ENCODE measurements at places on chromosomes 1 and 21.
A peak's percentile ranks its signal among the peaks of the same experiment; 100 is the strongest.

DNA sequence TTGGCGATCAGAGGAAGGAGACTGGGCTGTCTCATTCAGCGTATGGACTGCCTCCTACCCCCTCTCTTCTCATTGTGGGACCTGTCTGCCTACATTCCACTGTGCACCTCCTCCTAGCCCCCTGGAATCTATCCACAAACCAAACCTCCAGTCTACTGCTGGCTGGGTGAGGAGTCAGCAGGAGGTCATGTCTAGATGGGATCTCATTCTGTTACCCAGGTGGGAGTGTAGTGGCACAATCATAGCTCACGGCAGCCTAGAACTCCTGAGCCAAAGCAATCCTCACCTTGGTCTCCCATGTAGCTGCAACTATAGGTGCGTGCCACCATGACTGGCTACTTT, 18.0 kb upstream of the TTC22 start:
- DNase-seq: no peak

DNA sequence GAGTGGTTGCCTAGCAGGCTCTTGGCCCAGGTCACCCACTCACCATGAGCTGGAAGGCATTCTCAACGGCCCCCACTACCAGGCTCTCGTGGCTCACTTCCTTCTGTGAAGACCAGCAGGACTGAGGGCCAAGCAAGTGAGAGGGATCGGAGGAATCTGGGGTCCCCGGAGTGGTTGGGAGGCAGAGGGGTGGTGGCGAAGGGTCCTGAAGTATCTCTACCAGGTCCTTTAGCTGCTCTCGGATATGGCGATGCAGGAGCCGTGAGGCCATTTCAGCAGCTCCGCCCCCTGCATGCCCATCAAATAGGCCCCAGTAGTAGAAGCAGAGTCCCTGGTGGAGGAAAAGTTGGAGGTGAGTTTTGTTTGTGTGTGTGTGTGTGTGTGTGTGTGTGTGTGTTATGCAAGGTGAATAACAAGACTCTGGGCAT, 2.4 kb downstream of the PPM1J start:
- DNase-seq: no peak

DNA sequence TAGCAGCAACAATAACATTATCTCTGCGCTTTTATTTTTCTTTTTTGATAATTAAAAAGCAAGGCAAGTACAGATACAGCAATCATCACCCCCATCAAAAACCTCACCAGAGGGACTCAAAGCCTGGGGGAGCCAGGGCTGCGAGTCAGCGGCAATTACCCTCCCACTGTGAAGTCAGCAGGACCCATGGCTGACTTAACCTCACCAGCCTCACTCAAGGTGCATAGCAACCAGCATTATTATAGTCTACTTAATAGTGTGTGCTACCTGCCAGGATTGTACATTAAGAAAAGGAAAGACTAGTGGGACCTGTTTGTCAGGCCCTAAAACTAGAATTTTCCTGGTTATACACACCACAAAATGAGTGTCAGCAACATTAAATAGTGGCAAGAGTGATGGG, 28.9 kb upstream of the SERBP1 start:
- no peak for DNase-seq

DNA sequence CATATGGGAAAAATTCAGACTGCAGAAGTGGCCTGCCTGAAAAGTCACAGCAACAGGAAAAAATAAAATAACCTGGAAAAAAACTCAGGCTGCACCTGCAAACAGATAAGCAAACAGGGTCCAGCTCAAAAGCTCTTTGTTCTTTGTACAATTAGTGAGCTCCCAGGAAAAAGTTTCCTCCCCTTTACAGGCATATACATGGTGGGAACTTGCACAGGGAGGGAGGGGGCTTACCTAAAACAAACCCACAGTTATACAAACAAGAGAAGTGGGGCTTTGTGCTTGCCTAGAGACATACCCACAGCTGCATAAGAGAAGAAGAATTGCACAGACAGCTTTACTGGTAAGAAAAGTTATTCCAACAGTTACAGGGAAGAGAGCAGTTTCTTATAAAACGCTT, 31.7 kb upstream of the COG2 start:
- no peak for DNase-seq

- no peak for DNase-seq
Measured at GRCh38 chr21:14542638-14543037, 3.5 kb downstream of the SAMSN1 start.

- no peak for DNase-seq
Measured at GRCh38 chr1:103525114-103525606, 339 bp upstream of the RNPC3 start.

- DNase-seq: no peak
Measured at GRCh38 chr1:95924684-95925083, 690.7 kb downstream of the RWDD3 start.

DNA sequence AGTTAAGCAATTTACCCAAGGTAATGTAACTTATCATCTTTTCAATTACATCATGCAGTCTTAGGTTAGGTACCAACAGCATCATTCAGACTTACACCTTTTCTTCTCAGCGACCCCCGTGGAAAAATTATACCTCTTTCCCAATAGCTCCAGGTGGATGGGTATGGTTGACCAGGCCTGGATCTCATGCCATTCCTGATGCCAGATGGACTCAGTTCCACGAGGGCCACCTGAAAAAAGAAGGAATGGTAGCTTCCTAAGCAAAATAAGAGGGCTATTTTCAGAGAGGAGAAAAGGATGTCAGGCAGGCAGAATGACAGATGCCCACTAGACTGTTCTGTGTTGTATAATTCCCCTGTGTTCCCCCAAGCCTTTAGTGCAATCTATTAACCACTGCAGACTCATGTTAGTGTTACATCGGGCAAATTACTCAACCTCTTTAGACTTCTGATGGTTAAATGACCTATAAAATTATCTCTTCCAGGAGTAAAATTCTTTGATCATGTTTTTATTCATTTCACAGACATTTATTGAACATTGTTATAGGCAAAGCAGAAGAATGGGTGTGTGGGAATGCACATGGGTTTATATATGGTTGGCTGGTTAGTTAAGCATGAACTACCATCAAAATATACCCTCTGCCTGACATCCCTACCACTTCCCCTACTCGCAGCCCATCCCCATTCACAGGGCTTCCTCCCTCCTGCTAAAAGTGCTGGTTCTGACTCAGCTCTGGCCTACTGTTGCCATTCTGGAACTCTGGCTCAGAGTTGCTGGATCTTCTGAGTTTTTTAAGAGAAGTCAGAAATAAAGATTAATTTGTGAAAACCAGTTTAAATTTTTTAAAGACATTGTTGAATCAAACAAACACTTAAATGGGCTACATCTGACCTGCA, 10.6 kb upstream of the MYSM1 start:
- DNase-seq: no peak

DNA sequence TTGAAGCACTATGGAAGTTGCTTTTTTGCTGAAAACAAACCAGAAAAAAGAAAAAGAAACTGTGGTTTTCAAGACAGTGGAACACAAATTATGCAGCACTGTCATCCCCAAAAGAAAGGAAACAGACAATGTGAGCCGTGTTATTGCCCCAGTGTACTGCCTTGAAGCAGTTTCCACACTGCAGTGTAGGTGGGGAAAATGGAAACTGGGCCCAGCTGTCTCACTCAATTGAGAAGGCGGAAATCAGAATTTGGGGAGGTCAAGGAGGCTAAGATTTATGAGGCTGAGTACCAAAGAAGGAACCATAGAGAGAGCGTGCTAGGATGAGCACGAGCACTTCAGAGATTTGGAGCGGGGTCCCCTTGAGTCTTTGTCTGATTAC, 55.5 kb downstream of the MPZL1 start:
- DNase-seq: no peak

- no peak for DNase-seq
Measured at GRCh38 chr1:63831409-63831808, 57.6 kb downstream of the ROR1 start.

- no peak for DNase-seq
Measured at GRCh38 chr1:5522531-5523145, 469.6 kb downstream of the NPHP4 start.

DNA sequence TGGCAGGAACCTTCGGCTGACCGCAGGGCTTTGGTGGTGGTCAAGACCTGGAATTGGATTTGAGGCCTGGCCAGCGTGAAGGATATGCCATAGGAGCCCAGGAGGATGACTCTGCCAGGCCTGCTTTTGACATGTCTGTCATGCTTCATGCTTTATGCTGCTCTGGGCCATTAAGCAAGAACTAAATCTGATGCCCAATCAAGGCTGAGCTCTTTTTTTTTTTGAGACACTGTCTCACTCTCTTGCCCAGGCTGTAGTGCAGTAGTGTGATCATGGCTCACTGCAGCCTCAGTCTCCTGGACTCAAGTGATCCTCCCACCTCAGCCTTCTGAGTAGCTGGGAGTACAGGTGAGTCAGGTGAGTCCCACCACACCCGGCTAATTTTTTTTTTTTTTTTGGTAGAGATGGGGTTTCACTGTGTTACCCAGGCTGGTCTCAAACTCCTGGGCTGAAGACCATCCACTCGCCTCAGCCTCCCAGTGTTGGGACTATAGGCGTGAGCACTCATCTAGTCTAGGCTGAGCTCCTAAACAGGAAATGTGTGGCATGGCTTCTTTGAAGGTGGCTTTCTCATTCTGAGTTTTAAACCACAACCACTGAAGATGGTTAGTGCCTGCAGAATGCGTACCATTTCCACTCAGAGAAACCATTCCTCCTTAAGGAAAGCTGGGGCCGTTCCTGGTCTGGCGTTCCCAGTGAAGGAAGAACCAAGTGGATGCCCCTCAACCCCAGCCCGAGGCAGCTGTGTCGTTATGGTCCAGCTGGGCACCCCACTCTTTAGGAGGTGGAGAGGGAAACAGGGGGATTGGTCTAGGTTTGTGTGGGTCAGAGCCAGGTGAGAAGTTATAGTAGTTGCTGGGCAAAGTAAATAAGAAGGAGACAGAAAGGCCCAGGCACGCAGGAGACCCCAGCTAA, 34.2 kb upstream of the ATP5PO start:
- DNase-seq: no peak

- DNase-seq: no peak
Measured at GRCh38 chr1:67700220-67700619, 15.2 kb downstream of the GADD45A start.

- DNase-seq: no peak
Measured at GRCh38 chr1:1625404-1625775, 6.6 kb upstream of the MMP23B start.

GRCh38 chr1:165365341-165365740, 8.8 kb upstream of the LMX1A start:
- peak; percentile 9 for DNase-seq

DNA sequence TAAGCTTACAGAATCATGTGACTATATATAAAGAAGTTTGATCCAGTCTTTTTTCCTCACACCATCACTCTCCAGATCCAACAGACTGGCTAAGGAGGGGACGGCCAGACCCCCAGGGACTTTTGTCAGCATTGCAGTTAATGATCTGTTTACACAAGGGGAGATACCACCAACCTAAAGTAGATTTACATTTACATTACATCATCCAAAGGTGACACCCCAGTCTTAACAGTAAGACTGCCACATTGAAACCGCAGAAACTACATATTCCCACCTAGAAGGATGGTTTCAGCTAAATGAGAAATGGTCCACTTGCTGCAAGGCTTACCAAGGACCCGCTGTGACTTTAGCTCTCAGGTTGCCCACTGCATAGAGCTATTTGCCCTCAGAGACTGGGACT, 3.4 kb downstream of the RCAN1 start:
- DNase-seq: no peak

DNA sequence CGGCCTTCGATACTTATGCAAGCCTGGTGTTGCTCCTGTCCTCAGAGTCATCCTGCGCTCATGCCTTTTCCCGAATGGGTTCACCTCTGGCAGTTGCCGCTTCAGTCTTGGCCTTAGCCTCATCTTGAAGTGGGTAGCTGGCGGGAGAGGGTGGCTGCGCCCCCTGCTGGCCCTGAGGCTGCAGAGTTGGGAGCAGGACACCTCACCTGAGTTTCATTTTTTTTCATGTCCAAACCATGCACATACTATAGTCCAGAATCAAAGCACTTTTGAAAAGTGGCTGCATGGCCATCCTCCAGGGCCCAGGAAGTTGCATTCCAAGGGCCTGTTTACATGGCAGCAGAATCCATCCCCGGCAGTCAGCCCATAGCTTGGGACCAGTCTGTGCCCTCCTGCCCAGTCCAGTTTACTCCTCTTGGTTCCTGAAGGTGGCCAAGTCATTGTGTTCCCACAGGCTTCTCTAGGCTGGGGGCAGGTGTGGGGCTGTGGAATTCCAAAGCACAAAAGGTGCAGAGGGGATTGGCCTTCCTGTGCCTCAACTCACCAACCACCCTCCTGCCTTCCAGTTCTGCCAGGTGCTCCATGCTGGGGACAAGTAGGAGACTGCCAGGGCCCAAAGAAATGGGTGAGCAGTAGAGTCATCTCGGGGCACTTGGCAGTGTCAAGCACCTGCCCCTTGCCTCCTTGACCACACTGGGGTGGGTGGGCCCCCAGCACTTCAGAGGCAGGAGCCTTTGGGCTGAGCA, 44.0 kb downstream of the YARS1 start:
- DNase-seq: no peak

DNA sequence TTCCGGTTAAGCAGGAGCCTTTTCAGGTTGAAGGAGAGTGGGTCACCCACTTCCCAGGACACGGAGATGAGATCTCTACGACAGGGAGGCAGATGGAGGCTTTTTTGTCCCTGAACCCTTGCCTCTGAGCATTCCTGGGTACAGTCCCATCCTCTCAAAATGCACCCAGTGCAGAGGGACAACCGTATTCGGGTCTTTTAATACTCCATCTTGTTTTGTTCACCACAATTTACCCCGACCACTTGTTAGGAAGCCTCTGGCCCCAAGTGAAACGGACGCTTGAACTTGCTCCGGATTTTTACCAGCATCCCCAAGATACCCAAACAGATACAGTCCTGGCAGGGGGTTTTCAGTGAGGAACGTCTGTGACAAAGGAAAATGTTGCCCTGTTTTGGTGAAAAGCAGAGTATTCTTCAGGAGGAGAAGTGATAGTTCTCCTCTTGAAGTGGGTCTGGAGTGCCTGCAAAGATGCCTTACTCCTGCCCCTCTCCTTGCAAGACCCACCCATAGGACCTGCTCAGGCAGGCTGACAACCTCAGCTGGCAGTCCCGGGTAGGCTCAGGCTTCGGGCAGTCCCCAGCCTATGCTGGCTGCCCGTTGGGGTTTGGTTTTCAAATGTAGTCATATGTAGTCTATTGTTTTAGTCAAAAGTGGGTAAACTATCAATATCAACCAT, 669 bp upstream of the ARL8A start:
- DNase-seq: no peak

DNA sequence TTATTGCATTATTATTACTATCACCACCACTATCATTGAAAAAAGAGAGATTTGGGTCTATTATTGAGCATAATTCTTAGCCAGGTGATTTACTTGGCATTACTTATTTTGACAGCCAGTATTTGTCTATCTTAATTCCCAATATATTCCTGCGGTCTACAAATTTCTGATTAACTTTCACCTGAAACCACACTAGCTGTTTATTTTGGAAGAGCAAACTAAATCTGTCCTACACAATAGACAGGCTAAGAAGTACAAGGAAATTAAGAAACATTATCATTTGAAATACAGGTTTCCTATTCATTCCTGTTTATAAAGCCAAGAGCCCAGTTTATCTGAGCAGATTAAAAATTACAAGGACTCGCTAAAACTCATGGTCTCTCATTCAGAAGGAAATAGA, 6.9 kb upstream of the LYST start:
- no peak for DNase-seq

DNA sequence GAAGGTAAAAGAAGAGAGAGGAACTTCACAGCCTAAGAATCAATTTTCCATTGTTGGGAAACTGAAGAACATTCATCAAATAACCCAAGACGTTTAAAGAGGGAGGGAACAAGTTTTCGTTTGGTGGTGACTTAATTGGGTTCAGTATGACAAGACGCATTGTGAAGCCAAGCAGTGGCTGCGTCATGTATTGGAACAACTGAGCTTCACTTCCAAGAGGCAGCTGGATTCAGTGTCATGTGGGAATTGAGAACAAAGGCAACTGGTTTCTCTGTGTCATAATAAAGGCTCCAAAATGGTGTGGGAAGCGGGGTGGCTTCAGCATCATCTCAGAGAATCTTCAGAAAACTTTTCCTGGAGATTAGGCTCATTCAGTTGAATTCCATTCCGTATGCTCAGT, 29.8 kb upstream of the RC3H1 start:
- no peak for DNase-seq
